GM19239 (cell line): ENCODE measurements at places on chromosomes 7 and 10.

GRCh38 chr7:45075871-45076796 lies 12.6 kb downstream of the NACAD start:
- no peak for DNase-seq

DNA sequence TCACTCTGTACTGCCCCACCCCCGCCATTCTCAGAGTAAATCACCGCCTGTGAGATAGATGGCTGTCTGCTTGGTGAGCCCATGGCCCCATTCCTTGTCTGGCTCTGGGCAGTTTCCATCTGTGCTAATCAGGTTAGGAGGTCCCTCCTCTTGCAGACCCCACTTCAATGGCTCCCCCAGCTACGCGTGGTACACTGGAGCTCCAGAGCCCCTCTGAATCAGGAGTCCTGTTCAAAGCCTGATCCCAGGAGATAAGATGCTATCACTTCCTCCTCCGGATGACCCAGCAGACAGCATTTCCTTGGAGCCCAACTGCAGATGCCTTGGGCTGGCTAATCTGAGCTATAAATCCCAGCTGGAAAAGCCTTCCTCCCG lies 122.3 kb downstream of the SH3PXD2A start:
- no peak for DNase-seq

DNA sequence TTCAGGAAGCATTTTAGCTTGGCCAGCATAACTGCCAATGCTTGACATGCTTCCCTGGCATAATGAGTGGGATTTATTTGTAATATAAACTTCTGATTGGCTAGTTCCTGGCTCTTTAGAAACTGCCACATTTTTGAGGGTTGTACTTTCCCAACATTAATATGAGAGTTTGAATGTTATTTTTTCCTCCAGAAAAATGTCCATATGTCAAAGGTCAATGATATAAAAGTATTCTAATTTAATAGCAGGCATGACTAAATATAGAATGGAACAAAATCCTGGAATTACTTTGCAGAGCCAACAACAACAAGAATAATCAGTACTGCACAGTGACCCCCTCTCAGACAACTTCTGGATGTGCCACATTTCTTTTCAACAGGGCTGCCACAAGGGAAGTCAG lies 352.6 kb downstream of the PRPF18 start:
- DNase-seq, result no peak

DNA sequence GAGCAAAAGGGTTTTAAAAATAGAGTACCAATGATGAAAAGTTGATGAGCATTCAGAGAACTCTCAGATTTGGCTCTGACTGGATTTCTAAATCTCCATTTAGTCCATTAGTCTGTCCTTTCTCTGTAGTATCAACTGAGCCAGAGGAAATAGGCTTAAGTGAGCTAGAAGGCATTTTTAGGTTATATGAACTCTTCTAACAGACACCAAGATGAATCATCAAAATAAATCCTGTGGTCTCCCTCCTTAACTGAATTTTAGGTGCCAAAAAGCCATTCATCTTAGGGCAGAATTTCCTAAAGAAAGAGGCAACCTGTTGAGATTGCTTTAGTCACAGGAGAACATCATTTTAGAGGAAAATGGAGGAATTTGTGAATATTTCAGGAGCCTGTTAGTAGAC lies 305.1 kb downstream of the AUTS2 start:
- DNase-seq, result no peak
